ENCODE measurements at places on chromosomes 16 and 17.

GRCh38 chr17:16287563-16288027, 65.7 kb downstream of the CENPV start:
- no peak for DNase-seq

GRCh38 chr16:46743232-46743719, 4.9 kb downstream of the MYLK3 start:
- DNase-seq = no peak

DNA sequence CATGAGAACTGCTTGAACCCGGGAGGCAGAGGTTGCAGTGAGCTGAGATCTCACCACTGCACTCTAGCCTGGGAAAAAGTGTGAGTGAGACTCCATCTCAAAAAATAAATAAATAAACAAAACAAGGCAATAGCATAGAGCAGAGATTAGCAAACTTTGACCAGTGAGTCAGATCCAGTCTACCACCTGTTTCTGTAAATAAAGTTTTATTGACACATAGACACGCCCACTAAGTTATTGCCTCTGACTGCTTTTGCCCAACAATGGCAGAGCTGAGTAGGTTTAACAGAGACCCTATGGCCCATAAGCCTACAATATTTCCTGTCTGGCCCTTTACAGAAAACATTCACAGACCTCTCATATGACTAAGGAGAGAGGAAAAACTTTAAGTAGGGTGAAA, 44.3 kb downstream of the XYLT1 start:
- DNase-seq = no peak

DNA sequence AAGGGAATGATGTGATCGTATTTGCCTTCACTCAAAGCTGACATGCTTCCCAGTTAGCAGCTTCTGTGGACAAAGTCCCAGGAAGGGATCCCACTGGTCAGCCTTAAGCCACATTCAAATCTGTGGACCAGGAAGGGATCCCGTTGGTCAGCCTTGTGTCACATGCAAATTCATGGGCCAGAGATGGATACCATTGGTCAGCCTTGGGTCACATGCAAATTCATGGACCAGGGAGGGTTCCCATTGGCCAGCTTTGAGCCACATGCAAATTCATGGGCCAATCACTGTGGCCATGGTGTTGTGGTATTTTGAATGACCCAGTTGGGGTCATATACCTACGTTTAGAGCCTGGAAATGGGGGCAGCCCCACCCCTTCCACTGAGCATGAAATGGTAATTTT, 201.6 kb downstream of the HS3ST4 start:
- no peak for DNase-seq

GRCh38 chr17:31467502-31468256, 76.2 kb downstream of the RAB11FIP4 start:
- DNase-seq = no peak

Measured in NCI-H345 (cell line).